ENCODE measurements at places on chromosomes 13 and 19.

GRCh38 chr13:85693889-85694511 is 105.2 kb downstream of the SLITRK6 start:
- no peak for DNase-seq
- H3K27me3 ChIP-seq = peaks cover 4% of the 10 kb centered on the region
- no peaks in the 10 kb centered on the region for H3K36me3 ChIP-seq
- H3K27ac ChIP-seq = no peak overlapping the region

GRCh38 chr13:103012646-103013045 is 53.6 kb downstream of the SLC10A2 start:
- no peaks in the 10 kb centered on the region for H3K27me3 ChIP-seq
- no peak overlapping the region for H3K4me3 ChIP-seq
- no peaks in the 10 kb centered on the region for H3K36me3 ChIP-seq
- H3K4me1 ChIP-seq = no peaks in the 10 kb centered on the region
- H3K27ac ChIP-seq = no peak overlapping the region
- DNase-seq = no peak

- no peak overlapping the region for H3K4me3 ChIP-seq
- H3K4me1 ChIP-seq = no peaks in the 10 kb centered on the region
- no peaks in the 10 kb centered on the region for H3K27me3 ChIP-seq
- H3K27ac ChIP-seq = no peak overlapping the region
- DNase-seq = no peak
Observed at GRCh38 chr13:69168436-69168835, 939.2 kb upstream of the ATXN8OS start.

GRCh38 chr19:45492627-45493470 is 4.0 kb downstream of the RTN2 start:
- H3K4me1 ChIP-seq = peaks cover 10% of the 10 kb centered on the region
- peak overlapping the region; percentile 49 for H3K4me3 ChIP-seq
- peak overlapping the region; percentile 66 for H3K27ac ChIP-seq
- no peaks in the 10 kb centered on the region for H3K27me3 ChIP-seq
- no peaks in the 10 kb centered on the region for H3K36me3 ChIP-seq

- no peaks in the 10 kb centered on the region for H3K27me3 ChIP-seq
- no peaks in the 10 kb centered on the region for H3K4me1 ChIP-seq
- H3K4me3 ChIP-seq = peak overlapping the region; percentile 60
- no peaks in the 10 kb centered on the region for H3K36me3 ChIP-seq
- peak overlapping the region; percentile 89 for H3K27ac ChIP-seq
Observed at GRCh38 chr19:27793128-27793643, 1419.8 kb downstream of the UQCRFS1 start.

GRCh38 chr13:75226092-75226491 is 255.9 kb downstream of the TBC1D4 start:
- H3K36me3 ChIP-seq = no peaks in the 10 kb centered on the region
- no peak overlapping the region for H3K4me3 ChIP-seq
- no peak overlapping the region for H3K27ac ChIP-seq
- no peaks in the 10 kb centered on the region for H3K4me1 ChIP-seq

DNA sequence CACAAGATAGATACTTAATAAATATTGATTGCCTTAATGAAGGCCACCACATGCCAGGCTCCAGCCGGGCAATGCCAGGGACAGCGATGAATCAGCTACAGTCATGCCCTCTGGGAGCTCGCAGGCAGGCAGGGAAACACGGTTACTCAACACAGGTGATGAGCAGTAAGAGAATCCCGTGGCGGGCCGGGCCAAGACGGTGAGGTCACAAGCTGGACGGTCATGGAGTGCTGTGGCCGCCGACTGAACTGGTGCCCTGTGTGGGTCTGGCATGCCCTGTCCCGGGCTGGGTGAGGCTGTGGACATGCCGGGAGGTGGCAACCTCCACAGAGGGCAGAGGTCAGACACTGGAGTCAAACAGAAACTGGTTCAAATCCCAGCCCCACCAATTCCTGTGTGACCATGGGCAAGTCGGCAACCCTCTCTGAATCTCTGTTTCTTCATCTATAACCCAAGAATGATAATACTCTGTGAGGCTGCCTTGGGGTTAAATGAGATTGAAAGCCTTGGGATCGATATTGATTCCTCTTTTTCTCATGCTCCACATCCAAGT is 13.2 kb upstream of the PAK4 start:
- no peak overlapping the region for H3K4me3 ChIP-seq
- H3K27ac ChIP-seq = no peak overlapping the region
- H3K4me1 ChIP-seq = no peaks in the 10 kb centered on the region
- no peaks in the 10 kb centered on the region for H3K36me3 ChIP-seq
- H3K27me3 ChIP-seq = no peaks in the 10 kb centered on the region

GRCh38 chr19:9308091-9308770 is 1.4 kb downstream of the ZNF699 start:
- no peaks in the 10 kb centered on the region for H3K27me3 ChIP-seq
- DNase-seq = no peak
- H3K4me3 ChIP-seq = peak overlapping the region; percentile 90
- no peaks in the 10 kb centered on the region for H3K36me3 ChIP-seq
- no peak overlapping the region for H3K27ac ChIP-seq
- H3K4me1 ChIP-seq = no peaks in the 10 kb centered on the region

DNA sequence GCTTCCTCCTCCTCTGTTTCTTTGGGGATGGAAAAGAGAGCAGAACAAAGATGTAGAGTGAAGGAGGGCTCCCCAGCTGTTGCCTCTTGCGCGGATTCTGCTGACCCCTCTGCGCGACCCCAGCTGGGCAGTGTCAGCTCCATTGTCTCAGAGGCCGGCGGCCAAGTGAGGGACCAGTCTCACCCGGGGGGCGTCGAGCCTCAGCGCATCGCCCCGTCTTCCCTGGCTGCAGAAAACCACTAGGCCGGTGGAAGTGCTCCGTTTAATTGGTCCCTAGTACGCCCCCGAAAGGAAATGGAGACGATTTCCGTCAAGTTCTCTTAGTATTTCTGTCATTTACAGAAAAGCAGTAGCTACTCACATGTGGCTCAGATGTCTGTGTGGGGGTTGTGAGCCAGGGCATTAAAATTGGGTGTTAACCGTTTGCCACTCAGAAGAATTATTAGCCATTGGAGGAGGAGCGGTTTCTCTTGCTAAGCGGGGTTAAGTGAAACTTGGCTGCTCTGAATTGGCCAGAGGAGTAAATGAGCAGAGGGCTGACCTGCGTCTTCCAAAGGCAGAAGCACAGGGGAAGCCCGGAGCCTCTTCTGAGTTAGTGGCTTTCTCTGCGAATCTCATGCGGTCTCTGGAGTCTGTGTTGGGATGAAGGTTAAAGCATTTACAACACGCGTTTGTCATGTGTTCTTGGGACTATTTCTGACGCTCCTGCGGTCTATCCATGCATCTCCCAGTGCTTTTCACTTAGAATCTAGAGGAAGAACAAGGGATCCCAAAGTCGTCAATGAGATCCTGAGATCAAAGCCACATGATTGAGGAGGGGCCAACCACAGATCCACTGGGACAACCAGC is 132.8 kb upstream of the MYO16 start:
- no peaks in the 10 kb centered on the region for H3K4me1 ChIP-seq
- H3K36me3 ChIP-seq = no peaks in the 10 kb centered on the region
- H3K4me3 ChIP-seq = no peak overlapping the region
- DNase-seq = no peak
- no peak overlapping the region for H3K27ac ChIP-seq

DNA sequence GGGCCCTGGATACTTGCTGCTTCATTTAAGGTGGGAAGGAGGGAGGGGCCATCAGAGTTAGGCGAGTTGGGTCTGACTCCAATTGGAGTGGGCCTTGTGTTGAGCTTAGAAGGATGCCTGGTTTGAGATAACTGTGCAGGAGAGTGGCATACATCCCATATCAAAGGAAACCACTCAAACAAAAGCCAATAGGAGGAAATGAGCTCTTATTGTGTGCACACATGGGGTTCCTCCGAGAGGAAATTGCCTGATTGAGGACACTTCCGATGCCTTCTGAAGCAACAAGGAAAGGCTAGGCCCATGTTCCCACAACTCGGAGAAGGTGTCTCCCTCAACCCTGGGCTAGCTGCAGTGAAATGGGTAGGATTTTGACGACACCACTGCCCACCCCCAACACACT is 19.6 kb downstream of the MBNL2 start:
- no peaks in the 10 kb centered on the region for H3K36me3 ChIP-seq
- H3K27ac ChIP-seq = peak overlapping the region; percentile 77
- DNase-seq = no peak

DNA sequence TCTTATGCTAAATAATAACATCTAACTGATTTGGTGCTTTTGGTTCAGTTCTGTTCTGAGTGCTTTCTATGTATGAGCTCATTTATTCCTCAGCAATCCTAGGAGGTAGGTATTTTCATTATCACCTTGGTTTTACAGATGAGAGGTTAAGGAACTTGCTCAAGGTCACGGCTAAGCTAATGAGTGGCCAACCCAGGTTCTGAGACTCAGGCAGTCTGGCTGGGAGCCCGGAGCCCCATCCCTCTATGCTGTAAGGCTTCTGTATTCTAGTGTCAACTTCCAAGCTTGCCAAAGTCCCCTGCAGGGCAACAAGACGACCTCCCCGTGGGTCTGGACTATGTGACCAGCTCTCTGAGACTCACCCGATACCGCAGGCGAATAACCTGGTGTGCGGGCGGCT is 60.5 kb downstream of the PARP4 start:
- H3K36me3 ChIP-seq = no peaks in the 10 kb centered on the region
- no peak overlapping the region for H3K4me3 ChIP-seq
- no peaks in the 10 kb centered on the region for H3K4me1 ChIP-seq
- no peak for DNase-seq

DNA sequence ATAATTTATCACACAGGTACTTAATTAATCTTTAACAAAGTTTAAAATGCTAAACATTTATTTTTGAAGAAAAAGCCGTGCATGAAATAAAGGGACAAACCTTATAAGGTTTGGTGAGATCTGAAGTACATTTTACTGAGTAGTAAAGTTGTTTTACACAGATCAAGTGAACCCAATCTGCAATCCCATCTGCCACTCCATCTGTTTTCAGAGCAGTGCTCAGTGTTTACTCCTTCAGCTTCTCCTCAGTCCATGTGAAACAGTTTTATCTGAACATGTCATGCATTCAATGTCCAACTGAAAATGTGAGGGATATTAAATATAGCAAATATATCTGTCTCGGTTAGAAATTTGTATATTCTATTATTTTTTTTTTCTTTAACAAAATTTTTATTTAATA is 166.8 kb downstream of the MAB21L1 start:
- no peaks in the 10 kb centered on the region for H3K27me3 ChIP-seq
- no peak overlapping the region for H3K27ac ChIP-seq
- no peak for DNase-seq
- no peaks in the 10 kb centered on the region for H3K36me3 ChIP-seq
- H3K4me1 ChIP-seq = no peaks in the 10 kb centered on the region

DNA sequence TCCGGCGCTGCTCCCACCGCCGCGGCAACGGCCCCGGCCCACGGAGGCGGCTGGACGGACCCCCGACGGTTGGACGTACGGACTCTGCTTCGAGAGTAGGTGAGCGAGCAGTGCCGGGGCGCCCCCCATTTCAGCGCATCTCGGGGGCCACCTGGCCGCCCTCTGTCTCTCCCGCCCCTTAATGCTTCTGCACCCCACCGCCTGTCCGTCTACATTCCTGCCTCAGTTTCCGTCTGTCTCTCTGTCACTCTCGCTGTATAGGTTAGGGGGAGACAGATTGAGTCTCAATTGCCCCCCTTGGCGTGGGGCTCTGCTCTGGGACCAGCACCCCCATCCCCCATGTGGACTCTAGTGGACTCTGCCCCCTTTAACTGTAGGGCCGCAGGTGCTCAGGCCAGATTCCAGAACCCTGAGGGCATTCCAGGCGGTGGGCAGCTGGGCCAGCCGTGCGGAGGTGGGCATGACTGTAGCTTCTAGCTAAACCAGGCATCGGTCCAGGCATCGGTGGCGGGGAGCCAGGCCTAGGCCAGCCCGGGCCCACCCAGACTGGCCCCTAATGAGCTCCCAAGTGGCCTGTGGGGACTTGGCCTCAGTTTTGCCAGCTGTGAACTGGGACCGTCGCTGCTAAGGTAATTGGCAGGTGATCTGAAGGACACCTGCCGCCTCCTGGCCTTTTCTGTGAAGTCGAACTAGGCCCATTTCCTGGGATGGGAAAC is 373 bp downstream of the TNFAIP8L1 start:
- no peaks in the 10 kb centered on the region for H3K36me3 ChIP-seq
- H3K27ac ChIP-seq = peak overlapping the region; percentile 76
- H3K27me3 ChIP-seq = no peaks in the 10 kb centered on the region
- peak; percentile 49 for DNase-seq
- H3K4me1 ChIP-seq = no peaks in the 10 kb centered on the region

DNA sequence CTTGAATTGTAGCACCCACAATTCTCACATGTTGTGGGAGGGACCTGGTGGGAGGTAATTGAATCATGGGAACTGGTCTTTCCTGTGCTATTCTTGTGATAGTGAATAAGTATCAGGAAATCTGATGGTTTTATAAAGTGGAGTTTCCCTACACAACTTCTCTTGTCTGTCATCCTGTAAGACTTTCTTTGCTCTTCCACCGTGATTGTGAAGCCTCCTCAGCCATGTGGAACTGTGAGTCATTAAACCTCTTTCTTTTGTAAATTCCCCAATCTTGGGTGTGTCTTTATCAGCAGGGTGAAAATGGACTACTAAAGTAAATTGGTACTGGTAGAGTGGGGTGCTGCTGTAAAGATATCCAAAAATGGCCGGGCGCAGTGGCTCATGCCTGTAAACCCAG is 215.6 kb downstream of the LIG4 start:
- DNase-seq = no peak
- no peaks in the 10 kb centered on the region for H3K4me1 ChIP-seq
- no peaks in the 10 kb centered on the region for H3K36me3 ChIP-seq
- no peak overlapping the region for H3K4me3 ChIP-seq
- no peak overlapping the region for H3K27ac ChIP-seq

DNA sequence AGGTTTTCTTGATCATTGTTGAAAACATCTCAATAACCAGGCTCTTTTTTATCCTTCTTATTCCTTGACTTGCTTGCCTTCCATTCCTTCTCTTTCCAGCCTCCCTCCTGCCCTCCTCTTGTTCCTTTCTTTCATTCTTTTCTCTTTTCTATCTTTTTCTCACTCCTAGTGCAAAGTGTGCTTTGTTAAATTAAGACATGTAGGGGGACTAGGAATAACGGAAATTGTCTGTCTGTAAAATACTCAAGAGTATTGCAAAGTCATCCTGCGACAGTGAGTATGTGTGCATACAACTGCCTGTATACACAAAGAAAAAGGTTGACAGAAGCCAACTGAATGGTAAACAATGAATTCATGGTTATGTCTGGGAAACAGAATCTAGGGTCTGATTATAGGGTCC is 70.1 kb downstream of the LRRC63 start:
- H3K27ac ChIP-seq = no peak overlapping the region
- no peaks in the 10 kb centered on the region for H3K4me1 ChIP-seq
- no peak overlapping the region for H3K4me3 ChIP-seq

DNA sequence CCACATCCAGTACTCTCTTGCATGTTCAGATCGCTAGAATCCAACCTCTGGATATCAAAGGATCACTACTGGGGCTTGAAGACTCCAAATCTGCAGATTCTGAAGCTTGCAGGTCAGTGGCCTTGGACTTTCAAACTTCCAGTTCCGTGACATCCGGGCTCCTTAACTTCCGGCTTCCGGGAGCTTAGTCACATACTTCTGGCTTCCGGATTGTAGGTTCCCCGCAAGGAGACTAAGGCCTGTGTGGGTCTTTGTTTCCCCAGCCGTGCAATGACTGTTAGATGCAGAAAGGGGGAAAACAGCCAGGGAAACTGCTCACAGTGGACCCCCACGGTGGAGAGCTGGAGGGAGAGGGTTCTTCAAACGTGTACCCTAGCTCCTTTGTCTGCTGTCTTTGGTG is 41.4 kb downstream of the ZNF333 start:
- H3K27ac ChIP-seq = no peak overlapping the region
- no peaks in the 10 kb centered on the region for H3K27me3 ChIP-seq
- no peaks in the 10 kb centered on the region for H3K4me1 ChIP-seq
- no peak overlapping the region for H3K4me3 ChIP-seq
- H3K36me3 ChIP-seq = no peaks in the 10 kb centered on the region
- no peak for DNase-seq
